ENCODE measurements at places on chromosomes 5 and 9.

DNA sequence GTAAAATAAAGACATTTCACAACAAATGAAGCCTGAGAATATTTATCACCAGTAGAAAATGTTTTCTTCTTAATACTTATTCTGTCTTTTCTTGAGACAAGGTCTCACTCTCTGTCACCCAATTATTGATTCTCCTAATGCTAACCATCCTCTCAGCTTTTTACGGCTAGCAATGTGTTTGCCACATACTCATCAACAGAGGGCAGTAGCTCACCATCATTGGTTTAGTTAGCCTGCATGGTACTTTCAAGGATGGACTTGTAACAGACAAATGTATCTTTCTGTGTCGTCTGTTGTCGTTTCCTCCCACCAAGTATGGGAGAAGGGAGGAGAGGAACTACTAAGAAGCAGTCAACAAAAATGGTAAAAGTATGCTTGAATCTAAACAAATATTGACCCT is 5.9 kb upstream of the ACO1 start:
- DNase-seq, result peak; percentile 82

DNA sequence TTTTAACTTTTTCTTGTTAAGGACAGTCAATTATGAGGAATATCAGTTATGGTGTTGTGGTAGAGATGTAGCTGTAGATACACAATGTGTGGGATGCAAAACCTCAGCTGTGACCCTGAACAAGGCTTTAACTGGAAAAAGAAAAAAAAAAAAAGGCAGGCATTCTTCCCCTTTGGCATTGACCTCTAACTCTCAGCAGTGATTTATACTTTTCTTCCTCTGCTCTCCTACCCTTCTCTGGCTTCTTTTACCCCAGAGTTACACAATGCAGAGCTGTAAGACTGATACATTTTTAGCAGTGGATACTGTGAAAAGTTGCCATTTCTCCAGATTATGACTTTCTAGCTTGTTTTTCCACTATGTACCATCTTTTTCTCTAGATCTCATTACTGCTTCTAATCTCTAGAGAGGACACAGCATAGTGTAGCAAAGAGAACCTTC is 2.0 kb downstream of the CTNNAL1 start:
- no peak for DNase-seq

DNA sequence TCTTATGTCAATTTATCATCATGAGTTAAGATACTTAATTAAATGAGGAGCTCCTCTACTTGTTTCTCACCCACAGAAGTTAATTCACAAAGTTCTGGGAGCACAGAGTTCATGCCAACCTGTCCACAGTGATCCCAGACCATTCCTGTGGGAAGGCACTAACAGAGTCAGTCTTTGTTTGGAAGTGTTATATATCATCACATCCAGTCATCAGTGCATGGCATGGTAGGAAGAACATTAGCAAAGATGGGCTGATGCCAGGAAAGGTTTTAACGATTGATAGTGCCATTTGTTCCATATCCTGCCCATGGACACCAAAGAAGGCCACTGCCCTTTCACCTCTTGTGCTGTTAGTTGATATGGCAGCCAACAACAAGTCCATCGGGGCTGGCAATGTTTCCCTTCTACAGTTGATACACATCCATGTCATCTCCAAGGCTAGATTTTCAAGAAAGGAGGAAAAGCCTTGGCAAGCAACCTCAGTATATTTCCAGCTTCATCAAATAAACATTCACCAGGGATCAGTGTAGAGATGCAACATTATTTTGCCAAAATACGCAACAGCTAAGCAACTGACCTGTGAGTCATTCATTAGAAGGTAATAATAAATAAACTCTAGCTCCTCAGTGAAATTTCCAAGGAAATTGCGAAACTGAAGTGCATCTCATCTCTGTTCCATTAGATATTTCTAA is 169.6 kb downstream of the RORB start:
- no peak for DNase-seq

DNA sequence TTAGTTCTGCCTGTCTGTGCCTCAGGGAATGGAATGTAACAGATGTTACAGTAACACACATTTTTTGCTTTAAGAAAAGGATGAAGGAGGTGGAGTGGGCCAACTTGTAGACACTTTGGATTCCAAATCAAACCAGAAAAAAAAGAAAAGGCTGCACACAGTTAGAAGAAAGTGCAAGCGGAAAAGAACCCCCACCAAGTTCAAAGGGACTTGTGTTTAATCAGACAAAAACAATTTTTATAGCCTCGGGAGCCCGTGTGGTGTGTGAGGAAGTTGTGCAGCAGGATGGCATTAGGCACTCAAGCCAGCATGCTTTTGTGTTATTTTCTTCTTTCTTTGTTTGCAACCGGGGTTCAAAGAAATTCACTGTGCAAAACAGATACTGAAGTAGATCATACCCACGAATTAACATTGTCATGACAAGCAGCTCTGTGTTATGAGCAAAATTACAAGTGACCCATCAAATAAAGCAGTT is 189.5 kb downstream of the SEMA5A start:
- no peak for DNase-seq

DNA sequence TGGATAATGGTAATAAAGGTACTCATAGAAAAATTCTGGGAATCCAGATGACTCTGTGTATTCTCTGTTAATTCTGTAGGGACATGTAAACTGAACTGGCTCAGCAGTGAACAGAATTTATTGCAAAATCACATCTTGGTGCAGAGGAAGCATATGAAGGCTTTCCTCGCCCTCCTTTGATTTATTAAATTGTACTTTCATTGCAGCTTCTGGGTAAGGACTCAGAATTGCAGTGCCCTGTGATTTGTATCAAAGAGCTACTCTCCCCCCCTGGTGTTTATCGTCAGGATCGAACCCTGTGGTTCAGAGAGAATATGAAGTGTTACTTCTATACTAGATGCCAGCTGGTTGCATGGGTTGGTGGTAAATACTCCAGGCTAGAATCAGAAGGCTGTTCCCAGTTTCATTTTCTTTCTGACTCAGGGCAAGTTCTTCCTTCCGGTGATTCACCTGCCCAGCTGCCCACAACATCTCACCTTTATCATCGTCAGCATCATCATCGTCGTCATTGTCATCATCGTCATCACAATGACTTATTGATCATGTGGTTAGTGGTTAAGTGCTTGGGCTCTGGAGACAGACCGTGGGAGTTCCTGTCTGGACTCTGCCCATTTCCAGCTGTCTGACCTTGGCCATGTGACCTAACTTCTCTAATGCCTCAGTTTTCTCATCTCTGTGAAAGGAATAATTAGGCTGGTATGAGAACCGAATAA is 238.8 kb downstream of the ARHGAP26 start:
- DNase-seq, result peak; percentile 58

GRCh38 chr5:176793343-176793699 is 17.0 kb upstream of the UNC5A start:
- no peak for DNase-seq

- DNase-seq, result no peak
Observed at GRCh38 chr5:56492812-56493211, 259.7 kb upstream of the ANKRD55 start.

DNA sequence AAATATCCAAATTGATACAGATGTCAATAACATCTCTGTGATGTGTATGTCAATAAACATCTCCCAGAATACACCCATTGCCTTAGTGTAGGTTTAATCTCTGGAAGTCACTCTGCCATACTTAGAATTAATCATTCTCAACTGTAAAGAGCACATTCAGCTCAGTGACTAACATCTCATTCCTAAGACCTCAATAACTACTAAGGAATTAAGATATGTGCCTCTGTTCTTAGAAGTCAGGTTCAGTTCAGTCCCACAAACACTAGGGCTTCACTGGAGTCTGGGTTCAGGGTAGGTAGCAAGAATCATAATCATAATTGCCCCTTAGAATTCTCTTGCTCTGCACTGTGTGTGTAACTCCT is 31.7 kb downstream of the UGCG start:
- DNase-seq, result no peak

DNA sequence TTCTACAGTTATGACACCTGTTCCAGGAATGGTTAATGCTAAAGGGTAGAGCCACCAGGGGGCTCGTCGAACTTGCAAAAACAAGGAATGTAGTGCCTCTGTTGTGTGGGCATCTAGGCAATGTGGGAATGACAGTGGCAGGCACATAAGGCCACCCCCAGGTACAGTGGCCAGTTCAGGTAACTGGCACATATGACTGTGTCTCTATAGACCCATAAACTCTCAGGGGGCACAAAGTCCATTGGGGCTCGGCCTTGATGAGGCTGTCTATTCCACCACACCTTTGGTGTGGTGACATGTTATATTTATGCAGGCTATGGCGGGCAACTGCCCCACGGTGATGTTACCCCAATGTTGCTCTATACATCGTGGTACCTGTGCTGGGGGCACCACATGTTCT is 59.6 kb upstream of the FAM120A start:
- no peak for DNase-seq

GRCh38 chr5:891837-892393 is 686 bp downstream of the BRD9 start:
- no peak for DNase-seq

GRCh38 chr5:53397141-53397757 is 83.2 kb upstream of the FST start:
- DNase-seq, result no peak

Data from dermis microvascular lymphatic vessel endothelial cell (primary cell).